ENCODE measurements at places on chromosomes 5 and 9. TPM values are rescaled to one million over a fixed set of nuclear protein-coding genes. Genes with fewer than 3 reads are reported as not detected.

DNA sequence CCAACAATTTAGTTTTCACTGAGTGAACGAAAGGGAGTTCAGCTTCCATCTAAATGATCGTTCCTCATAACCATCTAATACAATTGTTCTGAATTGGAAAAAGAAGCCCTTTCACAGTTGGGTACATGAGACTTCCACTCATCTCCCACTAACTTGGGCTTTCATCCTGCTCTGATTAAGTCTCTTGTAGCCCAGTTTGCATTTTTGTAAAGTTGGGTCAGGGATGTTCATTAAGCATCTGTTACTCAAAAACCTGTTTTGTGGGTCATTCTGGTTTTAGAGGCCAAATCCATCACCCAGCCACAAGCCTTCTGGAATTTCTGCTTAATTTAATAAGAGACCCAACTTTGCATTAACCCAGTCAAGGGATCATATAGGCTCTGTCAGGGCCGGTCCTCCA is 385.3 kb downstream of the BNC2 start:
- no peak for DNase-seq
- H3K4me1 ChIP-seq, result no peaks in the 10 kb centered on the region
- no peaks in the 10 kb centered on the region for H3K36me3 ChIP-seq
- H3K27ac ChIP-seq, result no peak overlapping the region

GRCh38 chr5:170223360-170223759 is 9.4 kb upstream of the C5orf58 start:
- H3K27me3 ChIP-seq, result peaks cover 26% of the 10 kb centered on the region
- no peak for DNase-seq
- no peak overlapping the region for H3K27ac ChIP-seq

Gene EFNA5
- total RNA-seq, result 81.7 TPM

- DNase-seq, result no peak
- no peaks in the 10 kb centered on the region for H3K27me3 ChIP-seq
- no peaks in the 10 kb centered on the region for H3K36me3 ChIP-seq
- H3K4me1 ChIP-seq, result peaks cover 3% of the 10 kb centered on the region
Observed at GRCh38 chr5:34415559-34416198, 240.4 kb upstream of the RAI14 start.

DNA sequence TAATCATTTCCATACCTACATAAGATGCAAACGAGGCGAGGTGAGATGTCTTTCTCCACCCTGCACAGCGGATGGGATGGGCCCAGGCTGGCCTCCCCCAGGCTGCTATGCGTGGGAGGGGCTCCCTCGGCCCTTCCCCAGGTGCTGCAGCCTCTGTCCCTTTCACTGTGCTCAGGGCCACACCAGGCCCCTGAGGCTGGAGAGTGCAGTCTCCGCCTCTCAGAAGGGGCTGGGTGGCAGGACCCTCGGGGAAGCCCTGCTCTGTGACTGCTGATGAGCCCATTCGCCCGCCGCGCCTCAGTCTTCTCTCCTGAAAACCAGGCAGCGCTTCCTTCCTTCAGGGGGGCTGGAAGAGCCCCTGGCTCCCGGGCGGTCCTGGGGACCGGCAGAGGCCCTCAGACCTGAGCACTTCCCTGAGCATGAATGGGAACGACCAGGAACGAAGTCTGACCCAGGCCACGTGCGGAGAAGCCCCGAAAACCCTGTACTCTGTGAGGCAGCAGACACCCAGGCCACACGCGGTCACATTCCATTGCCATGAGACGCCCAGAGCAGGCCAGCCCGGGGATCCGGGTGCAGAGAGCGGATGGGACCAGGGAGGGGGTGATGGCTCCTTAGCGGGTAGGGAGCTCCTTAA is 21.9 kb upstream of the NOTCH1 start:
- H3K27me3 ChIP-seq, result no peaks in the 10 kb centered on the region
- peak overlapping the region; percentile 57 for H3K27ac ChIP-seq
- DNase-seq, result peak; percentile 92
- no peaks in the 10 kb centered on the region for H3K36me3 ChIP-seq
- peaks cover 28% of the 10 kb centered on the region for H3K4me1 ChIP-seq

Gene SLC25A48
- 4.2 TPM for total RNA-seq

- H3K27ac ChIP-seq, result peak overlapping the region; percentile 33
- no peaks in the 10 kb centered on the region for H3K27me3 ChIP-seq
- peak; percentile 73 for DNase-seq
- peak overlapping the region; percentile 27 for H3K4me3 ChIP-seq
Observed at GRCh38 chr9:128558431-128559310, 6.3 kb downstream of the SPTAN1 start.

DNA sequence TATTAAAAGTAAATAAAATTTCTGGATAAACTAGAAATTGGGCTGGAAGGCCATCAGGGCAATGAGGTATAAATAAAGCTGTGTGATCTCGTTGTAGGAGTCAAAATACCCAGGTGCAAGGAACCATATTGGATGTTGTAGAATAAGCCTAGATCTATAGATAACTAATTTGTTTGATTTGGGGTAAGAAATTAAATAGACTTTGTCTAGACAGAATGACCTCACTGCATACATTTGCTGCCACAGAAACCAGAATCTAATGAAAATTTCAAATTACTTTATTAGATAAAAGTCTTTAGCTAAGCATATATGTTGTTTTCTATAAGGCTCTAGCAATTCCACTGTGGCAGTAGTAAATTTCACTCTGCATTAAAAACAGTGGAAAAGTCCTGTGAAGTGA is 225.2 kb upstream of the ITGA1 start:
- no peak overlapping the region for H3K27ac ChIP-seq
- peaks cover 4% of the 10 kb centered on the region for H3K4me1 ChIP-seq
- no peak for DNase-seq
- H3K36me3 ChIP-seq, result no peaks in the 10 kb centered on the region

DNA sequence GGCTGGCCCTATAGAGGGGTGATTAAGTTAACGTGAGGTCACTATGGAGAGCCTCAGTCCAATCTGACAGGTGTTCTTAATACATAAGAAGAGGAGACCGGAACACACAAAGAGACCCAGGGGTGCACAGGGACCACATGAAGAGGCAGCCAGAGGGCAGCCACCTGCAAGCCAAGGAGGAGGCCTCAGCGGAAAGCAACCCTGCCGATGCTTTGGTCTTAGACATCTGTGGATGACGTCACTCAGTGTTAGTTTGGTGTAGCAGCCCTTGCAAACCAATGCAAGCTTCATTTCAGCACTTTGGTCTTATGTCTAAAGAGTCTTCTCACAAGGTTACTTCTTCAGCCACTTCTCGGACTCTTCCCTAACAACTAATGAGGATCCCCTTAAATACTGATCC is 47.6 kb upstream of the GRHPR start:
- H3K4me3 ChIP-seq, result no peak overlapping the region
- DNase-seq, result no peak
- no peak overlapping the region for H3K27ac ChIP-seq
- H3K36me3 ChIP-seq, result no peaks in the 10 kb centered on the region
- no peaks in the 10 kb centered on the region for H3K27me3 ChIP-seq
- H3K4me1 ChIP-seq, result no peaks in the 10 kb centered on the region

GRCh38 chr5:133357758-133358157 is 254.6 kb downstream of the FSTL4 start:
- H3K4me3 ChIP-seq, result no peak overlapping the region
- H3K27ac ChIP-seq, result no peak overlapping the region
- no peaks in the 10 kb centered on the region for H3K36me3 ChIP-seq
- peak; percentile 24 for DNase-seq

DNA sequence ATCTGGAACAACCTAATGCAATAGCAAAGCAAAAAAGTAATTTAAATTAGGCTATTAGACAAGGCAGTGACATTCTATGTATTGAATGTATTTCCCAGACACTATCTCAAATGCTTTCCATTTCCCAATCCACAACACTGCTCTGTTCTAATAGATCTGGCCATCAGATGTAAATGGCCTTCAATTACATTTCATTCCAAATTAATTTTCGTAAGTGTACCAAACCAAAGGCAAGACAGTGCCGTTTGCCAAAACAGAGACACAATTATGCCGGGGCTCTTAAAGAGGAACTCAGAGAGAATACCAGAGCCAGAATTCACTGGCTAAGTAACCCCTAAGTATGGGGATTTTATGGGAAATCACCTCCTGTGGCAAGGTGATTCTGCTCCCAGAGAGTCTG is 63.1 kb downstream of the GNAQ start:
- H3K27ac ChIP-seq, result no peak overlapping the region
- H3K4me1 ChIP-seq, result no peaks in the 10 kb centered on the region
- H3K4me3 ChIP-seq, result no peak overlapping the region
- no peak for DNase-seq
- H3K36me3 ChIP-seq, result no peaks in the 10 kb centered on the region

DNA sequence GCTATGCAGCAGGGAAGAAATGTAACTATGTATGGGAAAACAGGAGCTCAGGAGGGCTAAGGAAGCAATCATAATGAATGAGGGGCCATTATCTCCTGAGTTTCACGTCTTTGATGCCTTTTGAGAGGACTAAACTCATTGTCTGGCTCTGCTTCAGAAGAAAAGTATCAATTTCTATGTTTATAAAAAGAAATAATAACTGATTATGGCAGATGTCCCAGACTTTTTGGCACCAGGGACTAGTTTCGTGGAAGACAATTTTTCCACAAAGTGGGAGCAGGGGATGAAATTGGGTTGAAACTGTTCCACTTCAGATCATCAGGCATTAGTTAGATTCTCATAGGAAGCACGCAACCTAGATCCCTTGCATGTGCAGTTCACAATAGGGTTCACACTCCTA is 8.7 kb upstream of the IL7R start:
- H3K36me3 ChIP-seq, result no peaks in the 10 kb centered on the region
- H3K4me3 ChIP-seq, result no peak overlapping the region
- peaks cover 3% of the 10 kb centered on the region for H3K4me1 ChIP-seq
- no peak for DNase-seq
- no peaks in the 10 kb centered on the region for H3K27me3 ChIP-seq

GRCh38 chr5:73940801-73941200 is 314.8 kb downstream of the ARHGEF28 start:
- no peaks in the 10 kb centered on the region for H3K36me3 ChIP-seq
- H3K4me3 ChIP-seq, result no peak overlapping the region
- H3K4me1 ChIP-seq, result no peaks in the 10 kb centered on the region
- no peaks in the 10 kb centered on the region for H3K27me3 ChIP-seq
- no peak for DNase-seq

Gene OTP
- total RNA-seq, result not detected

DNA sequence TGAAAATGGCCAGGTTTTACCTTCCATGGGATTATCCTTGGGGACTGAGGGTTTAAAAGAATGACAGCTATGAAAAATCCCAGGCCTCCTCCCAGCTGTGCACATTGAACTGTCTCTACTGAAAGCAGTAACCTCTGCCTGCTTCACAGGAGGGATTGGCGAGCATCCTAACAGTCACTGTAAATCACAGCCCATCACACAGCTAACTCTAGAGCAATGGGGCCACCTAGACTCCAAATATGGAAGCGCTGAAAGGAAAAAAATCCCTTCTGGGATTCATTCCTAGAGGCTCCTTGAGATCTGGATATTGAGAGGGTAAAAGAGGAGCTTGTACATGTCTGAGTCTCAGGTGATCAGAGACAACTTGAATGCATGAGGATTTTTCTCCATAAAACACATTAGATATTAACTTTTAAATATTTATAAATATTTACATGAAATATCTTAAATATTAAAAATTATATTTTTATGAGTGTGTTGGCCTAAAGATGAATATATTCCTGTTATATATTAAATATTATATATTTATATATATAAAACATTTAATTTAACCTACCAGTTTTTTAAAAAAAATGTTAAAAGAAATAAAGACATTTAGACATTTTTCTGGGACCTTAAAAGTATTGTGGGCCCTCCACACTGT is 133.8 kb upstream of the SLC24A2 start:
- no peaks in the 10 kb centered on the region for H3K36me3 ChIP-seq
- DNase-seq, result peak; percentile 75
- H3K4me1 ChIP-seq, result peaks cover 1% of the 10 kb centered on the region

Gene NMUR2
- not detected for total RNA-seq

Gene STXBP1
- total RNA-seq, result 42.6 TPM

Gene SLC1A3
- total RNA-seq, result 1.7 TPM

Gene INSL4
- total RNA-seq, result not detected

Gene LCN9
- 0.46 TPM for total RNA-seq

Gene DIPK1B
- 35.7 TPM for total RNA-seq

DNA sequence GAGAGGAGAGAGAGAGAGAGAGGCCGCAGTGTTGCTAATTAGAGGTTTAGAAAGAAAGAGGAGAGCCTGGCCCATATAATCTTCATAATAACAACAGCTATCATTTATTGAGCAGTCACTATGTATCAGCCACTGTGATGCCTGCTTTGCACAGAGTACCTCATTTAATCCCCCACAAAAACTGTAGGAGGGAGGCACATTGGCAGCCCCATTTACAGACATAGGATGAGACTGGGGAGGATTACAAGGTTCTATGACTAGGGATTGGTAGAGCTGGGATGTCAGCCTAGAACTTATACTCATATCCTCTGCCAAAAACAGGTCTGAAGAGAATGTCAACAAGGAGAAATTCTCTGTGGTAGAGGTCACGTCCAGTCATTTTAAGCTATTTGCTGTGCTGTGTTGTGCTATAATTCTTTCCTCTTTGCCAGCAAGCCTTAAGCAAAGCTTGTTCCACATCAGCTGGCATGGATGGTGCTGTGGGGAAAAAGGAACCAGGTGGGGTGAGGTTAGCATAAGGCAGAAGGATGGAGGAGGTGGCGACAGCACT is 6.7 kb upstream of the GCNT4 start:
- H3K4me3 ChIP-seq, result no peak overlapping the region
- no peak for DNase-seq
- no peaks in the 10 kb centered on the region for H3K36me3 ChIP-seq
- H3K4me1 ChIP-seq, result peaks cover 10% of the 10 kb centered on the region
- H3K27ac ChIP-seq, result no peak overlapping the region

Gene CXCL14
- 0.44 TPM for total RNA-seq

DNA sequence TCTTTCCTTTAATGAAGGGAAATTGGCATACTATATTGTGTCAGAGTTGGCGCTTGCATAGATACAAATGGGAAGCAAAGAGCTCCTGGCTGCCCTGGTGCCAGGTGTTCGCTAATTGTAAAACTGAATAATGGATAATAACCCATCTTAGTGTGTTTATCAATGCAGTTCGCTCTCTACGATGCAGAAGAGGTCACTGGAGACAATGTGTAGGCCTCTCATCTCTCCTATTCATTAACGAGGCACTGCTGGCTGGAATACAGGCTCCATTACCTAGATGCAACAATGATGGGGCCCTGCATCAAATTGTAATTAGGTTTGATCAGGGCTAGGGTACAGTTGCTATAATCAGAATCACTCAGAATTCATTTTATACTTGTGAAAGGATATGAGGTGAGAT is 171.0 kb downstream of the RMI1 start:
- no peaks in the 10 kb centered on the region for H3K27me3 ChIP-seq
- no peaks in the 10 kb centered on the region for H3K4me1 ChIP-seq
- no peak for DNase-seq
- no peak overlapping the region for H3K4me3 ChIP-seq
- no peaks in the 10 kb centered on the region for H3K36me3 ChIP-seq

DNA sequence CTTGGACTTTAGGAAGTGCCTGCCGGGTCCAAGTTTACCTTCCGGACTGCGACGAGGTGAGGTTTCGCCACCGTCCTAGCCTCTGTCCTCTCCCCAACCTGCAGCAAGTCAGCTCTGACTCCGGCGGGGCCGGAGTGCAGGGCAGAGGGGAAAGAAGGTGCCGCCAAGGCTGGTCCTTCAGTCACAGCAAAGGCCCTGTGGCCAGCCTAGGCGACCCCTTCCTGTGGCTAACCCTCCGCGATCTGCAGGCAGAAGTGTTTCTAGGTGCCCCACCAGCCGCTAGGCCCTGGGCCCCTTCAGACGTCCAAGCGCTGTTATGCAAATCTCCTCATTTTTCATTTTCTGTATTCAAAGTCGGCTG is 11.1 kb upstream of the NKX2-5 start:
- H3K27me3 ChIP-seq, result peaks cover 100% of the 10 kb centered on the region
- peaks cover 9% of the 10 kb centered on the region for H3K4me1 ChIP-seq
- DNase-seq, result peak; percentile 61
- H3K36me3 ChIP-seq, result no peaks in the 10 kb centered on the region

Gene KIF4B
- total RNA-seq, result 0.14 TPM

All from endodermal cell (in vitro differentiated cells).